Activated T-helper 2 cell treated with anti-CD3 and anti-CD28 coated beads, Interferon-gamma antibody, Interleukin-2, Interleukin-4, amounts not matched to agents 10 μg/mL and 5 μg/mL and 100 μg/mL, durations not matched to agents 14 hours and 24 hours and 36 hours (primary cell): ENCODE measurements at places on chromosomes 2 and 18. TPM values are rescaled to one million over a fixed set of nuclear protein-coding genes. Genes with fewer than 3 reads are reported as not detected.

The RUFY4 gene
- 0.39 TPM in 1 of 2 replicates, not detected in the other for total RNA-seq

The CCDC121 gene
- 0.57 and 0.73 TPM in 2 replicates for total RNA-seq

The IL1RN gene
- total RNA-seq = 13.2 and 15.9 TPM in 2 replicates

The CEBPZ gene
- total RNA-seq = 59.3 and 61.8 TPM in 2 replicates

The PKDCC gene
- 0.11 TPM in 1 of 2 replicates, not detected in the other for total RNA-seq

The EFHD1 gene
- total RNA-seq = 0.16 and 0.48 TPM in 2 replicates

The SERPINB11 gene
- not detected in 2 replicates for total RNA-seq

The TDRD15 gene
- total RNA-seq = not detected in 2 replicates

The SPEG gene
- not detected in 2 replicates for total RNA-seq

The VIT gene
- total RNA-seq = not detected in 2 replicates

The PLB1 gene
- total RNA-seq = 1.8 and 2.0 TPM in 2 replicates

The KCNE4 gene
- total RNA-seq = not detected in 2 replicates

The ABHD1 gene
- 1.2 and 1.5 TPM in 2 replicates for total RNA-seq

The GREB1 gene
- total RNA-seq = 0.23 and 0.25 TPM in 2 replicates

The KLHL14 gene
- not detected in 2 replicates for total RNA-seq

The TSPYL6 gene
- not detected in 2 replicates for total RNA-seq

The PROC gene
- not detected in 2 replicates for total RNA-seq

The DQX1 gene
- total RNA-seq = 0.39 and 0.94 TPM in 2 replicates

The ADRA2B gene
- total RNA-seq = 0.09 and 0.21 TPM in 2 replicates

The DNAH7 gene
- not detected in 2 replicates for total RNA-seq

The RAB27B gene
- 0.75 and 0.92 TPM in 2 replicates for total RNA-seq

The IL36G gene
- total RNA-seq = not detected in 2 replicates

The IL18RAP gene
- total RNA-seq = 6.0 and 6.8 TPM in 2 replicates

The ACOXL gene
- 1.4 and 1.6 TPM in 2 replicates for total RNA-seq

The TNS1 gene
- total RNA-seq = 0.46 and 0.91 TPM in 2 replicates

The RAB11FIP5 gene
- total RNA-seq = 10.7 and 11.7 TPM in 2 replicates

The NEU2 gene
- total RNA-seq = not detected in 2 replicates

The OXER1 gene
- 1.1 and 1.3 TPM in 2 replicates for total RNA-seq

The FEV gene
- total RNA-seq = not detected in 2 replicates

The CLIP4 gene
- 21.5 and 21.8 TPM in 2 replicates for total RNA-seq

The GNAL gene
- 0.14 and 0.52 TPM in 2 replicates for total RNA-seq

The FKBP7 gene
- 3.2 and 6.6 TPM in 2 replicates for total RNA-seq

The SULT1C2 gene
- total RNA-seq = not detected in 2 replicates

The CCBE1 gene
- not detected in 2 replicates for total RNA-seq

The UGT1A8 gene
- not detected in 2 replicates for total RNA-seq
